ENCODE measurements at places on chromosomes 12 and 14. TPM values are rescaled to one million over a fixed set of nuclear protein-coding genes. Genes with fewer than 3 reads are reported as not detected.

The AVPR1A gene
- total RNA-seq: 0.20 TPM

The CLEC9A gene
- not detected for total RNA-seq

- no peak for DNase-seq
Measured at GRCh38 chr12:8493084-8493483, 20.2 kb upstream of the CLEC4D start.

DNA sequence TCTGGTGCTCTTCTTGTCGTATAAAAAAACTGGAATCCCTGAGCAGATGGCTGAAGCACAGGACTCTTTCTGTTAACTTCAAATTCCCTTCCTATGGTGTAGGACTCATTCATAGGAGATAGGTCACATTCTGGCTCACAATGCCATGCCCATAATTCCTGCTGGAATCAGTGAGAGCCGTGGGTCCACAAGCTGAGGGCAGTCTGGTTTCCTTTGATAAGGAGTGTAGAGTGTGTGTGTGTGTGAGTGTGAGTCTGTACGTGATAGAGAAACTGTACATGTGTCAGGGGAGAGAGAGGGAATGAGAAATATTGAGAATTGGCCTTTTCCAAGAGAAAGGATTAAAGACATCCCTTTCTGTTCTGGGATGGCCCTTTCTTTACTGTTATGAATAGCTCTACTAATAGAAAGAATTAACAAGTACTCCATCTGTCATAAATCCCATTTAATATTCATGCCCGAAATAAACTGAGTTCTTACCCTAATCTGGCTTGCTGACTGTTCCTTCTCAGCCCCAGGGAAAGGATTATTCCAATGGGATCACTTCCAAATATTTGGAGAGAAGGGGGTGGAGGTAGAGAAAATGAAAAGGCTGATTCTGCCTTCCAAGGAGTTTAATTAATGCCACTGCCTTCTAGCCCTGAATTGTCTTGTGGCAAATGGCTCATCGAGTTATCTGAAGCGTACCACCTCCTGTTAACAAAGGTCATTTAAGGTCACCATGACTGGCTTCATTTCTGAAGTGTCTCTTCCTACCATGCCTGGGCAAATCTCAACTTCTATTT lies 79.0 kb downstream of the TMX1 start:
- DNase-seq: no peak
